ENCODE measurements at places on chromosomes 2 and 18.
A peak's percentile ranks its signal among the peaks of the same experiment; 100 is the strongest.

DNA sequence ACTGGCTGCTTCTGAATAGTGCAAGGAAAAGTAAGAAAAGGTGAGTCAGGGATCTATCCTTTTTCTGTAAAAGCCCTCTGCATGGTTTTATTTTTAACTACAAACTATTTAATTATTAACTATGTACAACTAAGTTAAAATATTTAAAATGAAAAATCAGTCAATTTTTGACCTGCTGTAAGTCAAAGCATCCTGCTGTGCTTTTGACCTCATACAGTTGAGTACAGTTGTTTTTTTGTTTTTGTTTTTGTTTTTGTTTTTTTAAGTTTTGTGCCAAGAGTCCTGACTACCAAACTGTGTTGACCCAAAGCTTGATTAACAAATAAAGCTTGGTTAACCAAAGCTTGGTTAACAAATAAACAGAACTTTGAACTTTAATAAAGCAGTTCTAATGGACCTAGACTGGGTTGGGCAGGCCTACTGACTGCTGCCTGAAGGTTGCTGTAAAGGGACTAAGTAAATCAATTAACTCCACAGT, at the start of gene ACMSD:
TSS of gene ACMSD (plus strand) at position 474 of the 478 bp plus-strand sequence. CDS start 67 bp downstream, outside the sequence.
- DNase-seq, result no peak

- no peak for DNase-seq
Observed at GRCh38 chr2:151928380-151928779, 100.2 kb upstream of the ARL5A start.

- no peak for DNase-seq
Observed at GRCh38 chr2:162769066-162769465, 69.5 kb downstream of the KCNH7 start.

DNA sequence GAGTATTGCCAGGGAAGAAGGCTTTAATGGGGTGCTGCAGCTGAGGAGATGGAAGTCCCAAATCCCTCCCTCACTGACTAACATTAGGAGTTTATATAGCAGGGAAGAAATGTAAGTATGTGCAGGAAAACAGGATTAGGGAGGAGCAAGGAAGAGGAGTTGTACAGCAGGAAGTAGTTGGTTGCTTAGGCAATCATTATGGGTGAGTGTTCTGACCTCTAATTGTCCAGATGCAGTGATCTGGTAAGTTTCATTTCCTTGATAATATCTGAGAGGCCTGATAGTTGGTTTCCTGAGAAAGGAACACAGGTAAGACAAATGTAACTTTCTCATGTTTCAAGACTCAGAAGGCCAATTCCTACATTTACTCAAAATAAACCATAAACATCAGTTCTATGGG, 331.9 kb upstream of the GULP1 start:
- DNase-seq, result no peak

DNA sequence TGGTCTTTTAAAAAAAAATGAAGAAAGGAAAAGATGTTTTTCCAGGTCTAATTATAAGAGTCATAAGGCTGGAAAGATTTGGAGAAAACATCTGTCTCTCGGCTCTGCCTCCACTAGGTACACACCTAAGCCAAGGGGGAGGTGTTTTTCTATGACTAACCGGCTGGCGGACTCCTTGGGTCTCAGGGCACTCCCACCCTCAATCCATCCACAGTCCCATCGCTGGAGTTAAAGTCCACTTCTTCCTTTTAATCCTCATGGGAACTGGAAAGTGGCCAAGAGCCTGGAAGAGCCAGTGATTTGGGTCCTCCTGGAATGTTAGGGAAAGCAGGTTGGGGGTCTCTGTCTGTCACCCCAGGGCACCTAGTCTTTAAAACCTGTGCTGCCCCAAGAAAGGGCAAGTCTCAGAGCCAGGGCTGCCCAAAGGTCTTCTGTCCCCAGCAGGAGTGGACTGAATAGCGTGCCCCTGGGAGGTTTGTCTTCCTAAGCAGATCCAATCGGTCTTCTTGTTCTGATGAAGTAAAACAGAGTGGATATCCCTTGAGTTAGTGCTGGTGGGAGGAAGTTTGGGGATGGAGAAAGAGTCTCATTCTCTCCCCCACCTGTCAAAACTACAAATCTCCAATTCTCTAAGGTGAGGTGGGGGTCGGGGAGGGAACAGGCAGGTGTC, 66.4 kb downstream of the MCFD2 start:
- DNase-seq, result no peak

- no peak for DNase-seq
Observed at GRCh38 chr2:62042944-62043343, 137.5 kb downstream of the COMMD1 start.

GRCh38 chr2:65397122-65397521, 35.3 kb downstream of the SPRED2 start:
- DNase-seq, result no peak

DNA sequence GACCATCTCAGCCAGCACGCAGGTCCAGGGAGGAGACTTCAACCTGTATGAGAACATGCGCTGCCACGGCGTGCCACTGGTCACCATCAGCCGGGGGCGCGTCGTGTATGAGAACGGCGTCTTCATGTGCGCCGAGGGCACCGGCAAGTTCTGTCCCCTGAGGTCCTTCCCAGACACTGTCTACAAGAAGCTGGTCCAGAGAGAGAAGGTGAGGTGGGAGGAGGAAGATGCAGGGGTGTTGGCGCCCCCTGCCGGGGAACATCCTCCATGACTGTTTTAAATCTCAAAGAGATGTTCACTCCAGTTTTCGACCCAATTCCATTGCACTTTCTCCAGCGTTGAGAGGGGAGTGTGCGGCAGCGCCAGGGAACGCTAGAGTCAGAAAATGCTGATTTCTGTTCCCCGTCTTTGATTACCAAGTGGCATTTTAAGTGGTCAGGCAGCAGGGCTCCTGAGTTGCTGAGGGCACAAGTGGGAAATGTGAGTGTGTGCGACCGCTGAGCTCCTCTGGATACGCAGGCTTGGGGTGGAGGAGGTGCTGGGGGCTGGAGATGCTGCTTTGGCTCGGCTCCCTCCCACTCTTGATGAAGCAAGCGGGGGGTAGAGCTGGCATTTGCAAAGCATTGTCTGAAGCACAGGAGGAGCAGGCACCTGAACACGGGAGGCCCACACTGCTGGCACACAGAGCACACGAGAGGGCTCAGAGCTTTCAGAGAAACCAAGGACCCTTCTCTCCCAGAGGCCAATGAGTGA, 27.7 kb upstream of the MAPRE3 start:
- peak; percentile 17 for DNase-seq

- DNase-seq, result no peak
Observed at GRCh38 chr18:36728345-36728744, 100.5 kb downstream of the TPGS2 start.

DNA sequence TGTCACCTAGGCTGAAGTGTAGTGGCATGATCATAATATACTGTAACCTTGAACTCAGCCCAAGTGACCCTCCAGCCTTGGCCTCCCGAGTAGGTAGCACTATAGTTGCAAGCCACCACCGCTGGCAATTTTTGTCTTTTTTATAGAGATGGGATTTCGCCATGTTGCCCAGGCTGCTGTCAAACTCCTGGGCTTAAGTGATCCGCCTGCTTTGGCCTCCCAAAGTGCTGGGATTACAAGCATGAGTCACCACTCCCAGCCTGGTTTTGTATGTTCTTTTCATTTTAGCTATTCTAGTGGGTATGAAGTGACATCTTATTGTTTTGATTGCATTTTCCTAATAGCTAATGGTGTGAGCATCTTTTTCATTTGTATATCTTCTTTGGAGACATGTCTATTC, 11.3 kb upstream of the EXOC6B start:
- no peak for DNase-seq

DNA sequence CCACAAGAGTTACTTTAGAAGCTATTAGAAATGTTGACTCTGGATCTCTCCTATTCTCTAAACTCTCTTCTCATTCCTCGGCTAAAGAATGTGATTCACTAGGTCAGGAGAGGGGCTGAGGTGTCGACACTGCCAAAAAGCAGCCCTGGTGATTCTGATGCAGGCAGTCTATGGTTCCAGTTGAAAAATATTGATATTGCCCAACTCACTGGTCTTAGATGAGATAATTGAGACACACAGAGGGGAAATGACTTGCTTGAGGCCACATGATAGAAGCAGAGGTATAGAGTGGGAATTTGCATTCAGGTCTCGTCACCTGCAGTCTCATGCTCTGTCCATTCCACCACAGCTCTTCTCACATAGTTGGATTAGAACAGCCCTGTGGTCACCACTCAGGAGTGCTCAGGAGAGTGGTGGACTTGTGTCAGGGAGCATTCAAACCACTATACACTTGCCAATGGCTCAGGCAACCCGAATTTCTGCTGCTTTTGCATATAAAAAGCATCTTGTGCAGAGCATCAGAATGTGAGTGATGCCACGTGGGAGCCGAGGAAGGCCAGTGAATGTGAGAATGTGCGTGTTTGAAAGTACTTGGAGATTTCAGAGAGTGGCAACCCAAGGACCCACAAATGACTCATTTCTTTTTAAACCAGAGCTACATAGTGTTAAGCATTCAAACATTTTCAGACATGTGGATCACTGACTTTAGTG, 65.1 kb upstream of the CTLA4 start:
- DNase-seq, result no peak

DNA sequence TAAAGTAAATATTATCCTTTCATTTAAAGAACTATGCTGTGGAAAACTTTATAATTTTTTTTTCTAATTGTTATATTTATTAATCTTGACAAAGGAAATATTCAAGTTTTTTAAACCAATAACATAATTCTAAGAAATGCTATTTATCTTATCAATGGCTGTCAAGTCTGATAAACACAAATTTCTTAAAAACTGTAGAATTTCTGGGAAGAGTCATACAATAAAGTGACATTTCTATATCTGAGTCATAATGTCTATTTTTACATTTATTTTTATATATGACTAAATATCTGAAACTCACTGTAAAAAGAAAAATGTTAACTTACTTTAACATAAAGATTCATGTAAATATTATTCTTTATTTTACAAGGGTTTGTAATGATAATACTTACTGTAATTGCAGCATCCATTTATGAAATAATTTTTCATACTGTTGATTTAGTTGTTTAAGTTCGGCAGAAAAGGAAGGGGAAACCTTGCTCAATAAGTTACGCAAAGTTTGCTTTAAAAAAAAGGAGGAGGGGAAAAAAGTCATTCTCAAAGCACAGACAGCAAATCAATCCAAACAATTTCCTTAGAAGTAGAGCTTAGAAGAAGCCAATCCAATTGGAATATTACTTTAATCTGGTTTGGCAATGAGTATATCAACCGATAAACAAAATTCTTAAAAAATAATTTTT, 32.4 kb downstream of the ORC2 start:
- DNase-seq, result no peak

- no peak for DNase-seq
Observed at GRCh38 chr18:8960740-8961657, 141.5 kb upstream of the NDUFV2 start.

DNA sequence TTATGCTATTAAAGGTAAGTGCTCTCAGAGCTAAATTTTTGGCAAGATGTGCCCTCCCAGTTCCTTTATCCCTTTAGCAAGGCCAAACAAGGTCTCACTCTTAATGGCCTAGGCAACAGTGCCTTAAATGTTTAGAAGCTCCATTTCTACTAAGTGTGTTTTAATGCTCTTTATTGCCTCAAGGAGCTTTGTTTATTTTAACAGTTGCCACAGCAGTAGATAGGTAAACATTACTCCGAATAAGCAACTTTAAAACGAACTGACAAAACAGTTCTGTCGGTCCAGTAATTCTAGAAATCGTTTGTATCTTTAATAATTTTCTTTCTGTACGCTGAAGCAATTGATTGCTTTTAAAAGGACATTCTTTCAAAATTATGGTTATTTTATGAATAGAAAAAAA, 74.5 kb downstream of the PIEZO2 start:
- no peak for DNase-seq

GRCh38 chr2:27308359-27308881, at the start of gene UCN:
Gene UCN, minus strand, starts transcription at chr2:27308445. Its CDS starts 550 bp downstream, at chr2:27307895.
- DNase-seq, result no peak
